ENCODE measurements at places on chromosomes 2 and 18.

- DNase-seq, result no peak
Measured at GRCh38 chr2:10348891-10349290, 46.2 kb downstream of the HPCAL1 start.

GRCh38 chr2:59301466-59302402, 1060.6 kb upstream of the FANCL start:
- DNase-seq, result peak; percentile 73

- no peak for DNase-seq
Measured at GRCh38 chr2:64875368-64875767, 113.8 kb upstream of the SLC1A4 start.

GRCh38 chr2:202221873-202222272, 16.5 kb downstream of the SUMO1 start:
- no peak for DNase-seq

- DNase-seq, result no peak
Measured at GRCh38 chr2:3706892-3707291, 3.5 kb downstream of the DCDC2C start.

GRCh38 chr18:26135548-26135947, 1.9 kb downstream of the PSMA8 start:
- DNase-seq, result no peak

DNA sequence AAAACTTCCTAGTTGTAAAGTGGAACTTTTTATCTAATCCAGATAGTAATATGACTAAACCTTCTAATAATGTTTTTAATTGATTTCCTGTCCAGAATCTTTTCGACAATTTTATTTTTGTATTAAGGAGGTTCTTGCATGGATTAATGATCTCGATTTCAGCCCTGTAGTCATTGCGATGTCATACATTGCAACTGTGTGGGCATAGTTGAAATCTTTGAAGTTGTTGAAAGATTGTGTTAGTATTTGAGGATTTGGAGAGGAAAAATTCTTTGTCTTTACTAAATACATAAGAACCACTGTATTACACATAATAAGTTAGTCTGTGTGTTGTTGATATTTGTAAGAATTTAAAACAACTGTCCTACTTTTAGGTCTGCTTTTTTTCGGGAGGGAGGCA, 31.1 kb downstream of the ACSL3 start:
- DNase-seq, result no peak

DNA sequence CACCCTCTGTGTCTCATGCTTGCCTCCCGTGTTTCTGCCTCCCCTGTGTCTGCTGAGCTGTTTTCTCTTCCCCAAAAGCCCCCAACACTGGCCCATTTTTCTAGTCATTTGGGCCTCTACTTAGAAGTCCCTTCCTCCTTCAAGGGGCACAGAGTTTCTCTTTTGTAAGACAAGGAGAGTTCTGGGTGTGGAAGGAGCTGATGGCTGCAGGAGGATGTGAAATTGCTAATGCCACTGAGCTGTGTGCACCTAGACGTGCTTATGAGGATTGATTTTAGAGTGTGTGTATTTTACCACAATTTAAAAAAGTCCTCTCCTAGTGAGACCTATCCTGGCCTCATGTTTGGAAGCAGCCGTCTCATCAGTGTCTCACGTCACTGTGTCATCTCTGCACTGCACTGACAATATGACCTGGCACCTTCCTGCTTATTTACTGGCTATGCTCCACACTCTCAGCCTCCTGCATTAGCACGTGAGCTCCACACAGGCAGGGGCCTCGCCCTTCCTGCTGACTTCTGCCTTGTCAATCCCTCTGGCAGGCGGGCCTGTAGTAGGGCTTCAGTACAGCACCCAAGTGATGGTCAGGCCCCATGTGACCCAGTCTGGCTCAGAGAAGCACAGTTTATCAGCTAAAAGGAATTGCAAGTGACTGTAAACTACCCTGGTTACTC, 8.0 kb upstream of the MBP start:
- DNase-seq, result no peak

- DNase-seq, result no peak
Measured at GRCh38 chr18:27668158-27668557, 483.1 kb upstream of the CHST9 start.

- no peak for DNase-seq
Measured at GRCh38 chr2:240626531-240627300, 1.4 kb downstream of the GPR35 start.

GRCh38 chr2:120738117-120738516, 2.4 kb downstream of the GLI2 start:
- no peak for DNase-seq

GRCh38 chr2:190881084-190881597, 520 bp downstream of the GLS start:
- peak; percentile 56 for DNase-seq

GRCh38 chr18:65753520-65753919, 2.7 kb downstream of the CDH7 start:
- peak; percentile 64 for DNase-seq

DNA sequence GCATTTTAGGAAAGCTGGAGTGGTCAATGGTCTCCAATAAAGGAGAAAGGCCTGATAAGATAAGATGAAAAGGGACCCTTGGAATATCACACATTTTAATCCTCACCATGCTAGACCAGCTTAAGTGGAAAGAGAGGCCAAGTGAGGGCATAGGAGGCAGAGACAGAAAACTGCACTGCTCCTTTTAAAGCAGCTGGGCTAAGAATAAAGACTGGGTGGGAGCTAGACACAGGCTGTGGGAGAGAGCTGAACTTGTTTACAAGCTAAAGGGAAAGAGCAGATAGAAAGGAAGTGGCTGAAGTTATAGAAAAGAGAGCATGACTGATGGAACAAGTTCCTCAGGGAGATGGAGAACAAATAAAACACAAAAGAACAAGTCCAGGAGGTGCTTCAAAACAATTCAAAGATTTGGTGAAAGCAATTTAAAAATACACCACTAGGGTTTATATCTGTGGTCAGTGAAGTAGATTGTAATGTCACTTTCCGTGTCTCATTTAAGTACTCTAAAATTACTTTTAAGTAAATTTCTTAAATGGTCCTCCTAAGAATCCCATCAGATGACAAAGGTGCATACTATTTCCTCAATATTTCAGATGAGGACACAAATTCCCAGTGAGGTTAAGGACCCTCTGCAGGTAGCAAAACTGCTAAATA, 7.5 kb downstream of the COL5A2 start:
- no peak for DNase-seq

- peak; percentile 87 for DNase-seq
Measured at GRCh38 chr2:197847651-197848401, 43.4 kb downstream of the PLCL1 start.

DNA sequence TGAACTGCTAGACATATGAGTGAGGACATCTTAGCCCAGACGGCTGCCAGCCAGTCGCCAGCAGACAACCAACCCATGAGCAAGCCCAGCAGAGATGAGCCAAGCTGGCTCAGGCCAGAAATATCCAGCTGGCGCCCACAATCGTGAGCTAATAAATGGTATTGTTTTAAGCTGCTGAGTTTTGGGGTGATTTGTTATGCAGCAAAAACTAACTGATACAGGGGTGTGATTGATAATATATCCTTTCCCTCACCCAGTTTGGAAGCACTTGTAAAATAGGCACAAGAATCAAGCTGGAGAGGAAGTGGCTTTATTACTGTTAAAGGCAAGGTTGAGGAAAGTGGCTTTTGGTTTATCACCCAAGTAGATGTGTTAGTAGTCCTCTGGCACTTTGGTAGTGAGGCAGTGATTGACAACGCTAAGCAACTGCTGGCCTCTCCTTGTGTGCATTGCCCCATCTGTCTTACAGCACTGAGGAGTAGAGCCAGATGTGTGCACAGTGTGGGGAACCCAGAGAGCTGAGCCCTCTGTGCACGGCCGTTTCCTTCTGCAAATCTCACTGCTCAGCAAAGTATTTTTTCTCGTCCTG, 110.1 kb downstream of the MYO1B start:
- DNase-seq, result no peak

DNA sequence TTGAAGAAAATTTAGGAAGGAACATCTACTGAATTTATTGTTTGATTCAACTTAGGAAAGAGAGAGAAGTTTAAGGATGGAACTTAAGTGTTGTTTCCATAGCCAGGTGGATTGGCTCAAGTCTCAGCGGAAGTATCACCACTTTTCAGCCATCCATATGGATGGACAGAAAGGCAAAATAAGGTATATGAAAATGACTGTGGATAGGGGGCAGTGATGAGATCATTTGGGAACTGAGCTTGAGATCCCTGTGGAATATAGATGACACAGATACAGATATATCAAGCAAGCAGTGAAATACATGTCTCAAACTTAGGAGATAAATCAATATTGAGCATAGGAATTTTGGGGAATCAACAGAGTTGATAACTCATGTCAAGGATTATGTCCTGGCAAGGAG, 1462.7 kb upstream of the NXPH2 start:
- DNase-seq, result no peak

GRCh38 chr2:76731157-76731556, 791.0 kb downstream of the LRRTM4 start:
- DNase-seq, result no peak

- no peak for DNase-seq
Measured at GRCh38 chr2:12636837-12637581, 79.7 kb upstream of the TRIB2 start.

GRCh38 chr2:164412831-164413230, 208.5 kb downstream of the GRB14 start:
- no peak for DNase-seq

DNA sequence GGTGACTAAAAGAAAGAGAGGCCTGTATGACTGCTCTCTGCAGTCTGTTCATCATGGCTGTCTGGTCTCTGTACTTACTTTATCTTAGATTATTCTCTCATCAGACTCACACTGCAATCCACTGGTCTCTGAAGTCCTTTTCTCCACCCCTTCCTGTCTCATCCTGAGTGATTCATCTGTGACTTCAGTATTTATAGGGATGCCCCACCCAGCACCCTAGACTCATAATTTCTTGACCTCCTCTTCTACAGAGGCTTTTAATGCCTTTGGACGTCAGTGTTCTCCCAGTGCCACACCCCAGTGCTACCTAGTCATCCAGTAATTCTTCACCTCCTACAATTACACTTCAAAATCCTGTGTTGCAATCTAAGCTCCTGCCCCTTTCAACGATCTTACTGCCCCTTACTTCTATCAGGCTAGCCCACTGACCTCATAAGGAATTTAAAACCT, 14.9 kb upstream of the ITPRID2 start:
- DNase-seq, result no peak

DNA sequence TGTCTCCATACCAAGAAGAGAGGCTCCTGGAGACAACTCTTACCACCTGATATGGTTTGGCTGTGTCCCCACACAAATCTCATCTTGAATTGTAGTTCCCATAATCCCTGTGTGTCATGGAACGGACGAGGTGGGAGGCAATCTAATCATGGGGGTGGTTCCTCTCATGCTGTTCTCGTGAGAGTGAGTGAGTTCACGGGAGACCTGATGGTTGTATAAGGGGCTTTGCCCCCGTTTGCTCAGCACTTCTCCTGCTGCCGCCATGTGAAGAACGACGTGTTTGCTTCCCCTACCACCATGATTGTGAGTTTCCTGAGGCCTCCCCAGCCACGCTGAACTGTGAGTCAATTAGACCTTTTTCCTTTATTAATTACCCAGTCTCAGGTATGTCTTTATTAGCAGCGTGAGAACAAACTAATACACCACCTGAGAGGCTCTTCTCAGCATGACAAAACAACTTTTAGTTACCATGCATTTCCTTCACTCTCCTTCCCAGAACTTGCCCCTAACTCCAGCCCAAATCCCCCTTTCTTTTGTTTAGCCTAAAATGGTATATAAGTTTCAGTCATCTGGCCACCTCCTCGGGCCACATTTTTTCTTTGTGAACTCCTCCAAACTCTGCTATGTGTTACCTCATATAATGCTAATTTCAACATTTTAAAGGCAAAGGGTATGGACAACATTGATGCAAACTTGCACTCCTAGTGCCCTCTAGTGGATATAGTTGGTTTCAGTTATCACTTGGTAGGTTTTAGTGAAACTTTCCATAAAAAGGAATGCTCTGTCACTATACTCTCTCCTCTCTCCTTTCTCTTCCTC, 58.6 kb upstream of the SLC25A52 start:
- DNase-seq, result peak; percentile 68

- DNase-seq, result no peak
Measured at GRCh38 chr18:48915626-48916425, 34.9 kb downstream of the SMAD7 start.

DNA sequence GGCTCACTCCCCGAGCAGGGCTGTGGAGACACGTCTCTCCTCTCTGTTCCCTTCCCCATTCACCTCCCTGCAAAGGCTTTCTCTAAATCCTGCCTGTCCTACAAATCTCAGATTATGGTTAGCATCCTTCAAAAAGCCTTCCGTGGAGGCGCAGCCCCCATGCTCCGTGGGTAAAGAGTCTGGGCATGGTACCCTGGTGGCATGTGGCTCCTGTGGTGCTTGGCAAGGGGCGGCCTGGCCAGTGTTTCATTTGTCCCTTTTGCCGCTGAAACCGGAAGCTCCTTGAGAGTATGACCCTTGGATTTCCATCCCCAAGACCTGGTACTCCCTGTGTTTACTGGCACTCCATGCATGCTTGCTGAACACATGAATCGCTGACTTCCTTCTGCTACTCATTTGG, 839.3 kb upstream of the SALL3 start:
- DNase-seq, result no peak

DNA sequence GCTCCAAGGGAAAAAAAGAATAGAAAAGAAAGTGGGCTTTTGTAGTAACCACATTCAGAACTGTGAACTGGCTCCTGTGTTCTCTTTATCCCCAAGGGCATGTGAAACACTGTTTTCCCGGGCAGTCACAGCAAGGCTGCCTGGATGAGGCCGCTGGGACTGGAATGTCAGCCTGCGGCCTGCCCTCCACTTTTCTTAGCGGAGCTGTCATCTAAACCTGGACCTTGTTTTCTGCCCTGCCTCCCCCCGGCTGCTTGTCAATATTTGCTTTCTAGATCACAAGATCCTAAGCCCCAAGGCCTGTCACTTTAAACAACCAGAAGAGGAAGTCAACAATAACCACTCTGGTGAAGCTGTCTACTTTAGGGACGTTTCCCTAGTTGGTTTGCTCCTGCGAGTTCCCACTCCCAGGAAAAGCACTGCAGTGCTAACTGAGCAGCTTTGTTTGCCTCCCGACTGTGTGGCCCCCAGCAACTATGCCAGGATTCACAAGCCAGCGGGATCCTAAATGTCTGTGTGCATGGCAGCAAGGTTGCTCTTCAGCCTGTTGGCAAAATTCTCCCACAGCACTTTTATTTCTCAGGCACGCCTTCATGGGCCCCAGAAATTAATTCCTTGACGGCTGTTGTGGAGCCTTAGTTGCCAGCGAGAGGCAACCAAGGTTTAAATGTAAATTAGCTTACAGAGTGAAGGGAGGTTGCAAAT, 30.6 kb downstream of the SOWAHC start:
- DNase-seq, result no peak

DNA sequence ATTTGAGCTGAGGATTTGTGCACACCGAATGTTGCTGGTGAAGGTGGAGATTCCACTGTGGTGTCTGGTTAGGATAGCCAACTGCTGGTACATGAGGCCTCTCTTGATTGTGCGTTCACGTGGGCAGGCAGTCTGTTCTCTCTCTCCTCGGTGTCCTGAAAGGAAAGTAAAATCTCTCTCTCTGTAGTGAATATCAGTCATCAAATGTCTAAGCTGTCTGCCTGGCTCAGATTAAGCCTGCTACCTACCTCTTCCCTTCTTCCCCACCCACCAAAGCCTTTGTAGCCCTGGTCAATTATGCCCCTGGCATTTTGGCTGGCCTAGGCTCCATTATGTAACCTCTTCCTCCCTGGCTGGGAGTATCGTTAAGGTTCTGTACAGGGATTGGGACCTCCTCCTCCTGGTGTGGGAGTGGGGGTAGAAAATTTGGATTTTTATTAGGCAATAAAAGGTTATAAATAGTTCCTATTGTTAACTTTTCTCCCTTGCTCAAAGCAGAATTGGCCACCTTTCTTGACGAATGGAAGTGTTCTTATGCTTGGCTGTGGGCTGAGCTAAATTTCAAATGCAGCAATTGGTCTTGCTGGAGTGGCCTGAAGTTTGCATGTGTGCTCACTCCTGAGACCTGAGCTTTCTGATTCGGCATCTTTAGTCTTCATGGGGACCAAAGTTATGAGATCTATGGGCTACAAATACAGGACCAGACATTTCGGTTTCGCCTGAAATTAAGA, 148.8 kb downstream of the WDSUB1 start:
- no peak for DNase-seq

Measured in RPMI8226 (cell line).